Activated CD4-positive, alpha-beta T cell treated with anti-CD3 and anti-CD28 coated beads, Interleukin-2, Interleukin-4, amounts not matched to agents 100 ng/mL and 50 ng/mL, durations not matched to agents 16 hours and 8 hours (primary cell): ENCODE measurements at places on chromosomes 7 and 10.
A peak's percentile ranks its signal among the peaks of the same experiment; 100 is the strongest.

- no peak for DNase-seq
Observed at GRCh38 chr10:856416-857157, 74.9 kb downstream of the LARP4B start.

GRCh38 chr10:75746356-75746755, 314.9 kb downstream of the LRMDA start:
- DNase-seq, result no peak

- DNase-seq, result no peak
Observed at GRCh38 chr7:37433166-37433565, 15.5 kb downstream of the ELMO1 start.

GRCh38 chr10:127922675-127923366, 15.9 kb downstream of the PTPRE start:
- DNase-seq, result no peak

GRCh38 chr7:71615017-71615416, 483.1 kb downstream of the GALNT17 start:
- no peak for DNase-seq

DNA sequence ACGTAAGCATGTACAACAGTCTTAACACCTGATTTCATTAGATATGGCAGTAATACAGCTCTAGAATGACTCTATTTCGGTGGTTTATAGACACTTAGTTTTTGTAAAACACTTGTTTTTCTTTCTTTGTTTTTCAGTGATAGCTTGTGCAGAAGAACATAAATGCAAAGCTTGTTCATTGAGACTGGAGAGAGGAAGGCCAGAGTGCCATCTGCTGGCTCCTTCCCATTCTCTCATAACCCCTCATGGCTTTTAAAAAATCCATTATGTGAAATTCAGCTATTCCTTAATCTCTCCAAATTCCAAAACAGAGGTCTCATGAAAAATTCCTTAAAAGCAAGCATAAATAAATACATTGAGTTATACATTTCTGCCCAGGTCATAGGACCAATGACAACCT, 76.3 kb downstream of the CACNB2 start:
- DNase-seq, result no peak

DNA sequence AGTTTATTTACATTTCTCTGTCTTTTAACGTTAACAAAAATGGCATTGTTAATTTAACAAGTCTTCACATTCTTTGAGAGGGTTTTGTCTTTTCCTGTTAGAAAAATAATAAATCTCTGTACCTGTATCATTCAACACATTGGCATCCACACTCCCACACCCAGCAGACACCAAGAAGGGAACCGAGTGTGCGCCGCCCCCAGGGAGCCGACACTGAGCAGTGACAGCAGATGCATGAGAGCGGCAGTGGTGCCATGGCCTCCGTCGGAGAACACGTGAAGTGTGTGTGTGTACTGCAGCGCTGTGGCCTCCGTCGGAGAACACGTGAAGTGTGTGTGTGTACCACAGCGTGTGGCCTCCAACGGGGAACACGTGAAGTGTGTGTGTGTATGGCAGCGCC, 63.3 kb downstream of the DYNC2I1 start:
- DNase-seq, result no peak

- no peak for DNase-seq
Observed at GRCh38 chr7:7970237-7970530, 1.6 kb downstream of the GLCCI1 start.

DNA sequence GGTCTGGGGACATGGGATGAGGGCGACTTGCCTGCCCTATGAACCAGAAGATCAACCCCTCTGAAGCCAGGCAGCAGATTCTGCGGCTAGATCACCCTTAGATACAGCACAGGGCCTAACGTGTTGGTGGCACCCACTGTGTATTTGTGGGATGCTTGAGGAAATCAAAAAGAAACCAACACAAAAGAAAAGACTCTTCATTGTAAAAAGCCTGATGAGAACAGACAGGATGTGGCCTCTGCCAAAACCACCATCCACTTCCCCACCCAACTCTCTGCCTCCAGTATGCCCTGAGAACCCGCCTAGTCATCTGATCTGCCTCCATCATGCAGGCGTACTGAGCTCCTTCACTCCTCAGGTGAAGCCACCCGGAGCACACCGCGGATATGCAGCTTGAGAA, 97.2 kb upstream of the INSYN2A start:
- DNase-seq, result peak; percentile 70
